NCI-H1436 treated with DMSO at 0.1 percent for 48 hours (cell line): ENCODE measurements at places on chromosomes 1 and 21.

GRCh38 chr1:200107004-200107470 lies 79.5 kb downstream of the NR5A2 start:
- no peak for DNase-seq

DNA sequence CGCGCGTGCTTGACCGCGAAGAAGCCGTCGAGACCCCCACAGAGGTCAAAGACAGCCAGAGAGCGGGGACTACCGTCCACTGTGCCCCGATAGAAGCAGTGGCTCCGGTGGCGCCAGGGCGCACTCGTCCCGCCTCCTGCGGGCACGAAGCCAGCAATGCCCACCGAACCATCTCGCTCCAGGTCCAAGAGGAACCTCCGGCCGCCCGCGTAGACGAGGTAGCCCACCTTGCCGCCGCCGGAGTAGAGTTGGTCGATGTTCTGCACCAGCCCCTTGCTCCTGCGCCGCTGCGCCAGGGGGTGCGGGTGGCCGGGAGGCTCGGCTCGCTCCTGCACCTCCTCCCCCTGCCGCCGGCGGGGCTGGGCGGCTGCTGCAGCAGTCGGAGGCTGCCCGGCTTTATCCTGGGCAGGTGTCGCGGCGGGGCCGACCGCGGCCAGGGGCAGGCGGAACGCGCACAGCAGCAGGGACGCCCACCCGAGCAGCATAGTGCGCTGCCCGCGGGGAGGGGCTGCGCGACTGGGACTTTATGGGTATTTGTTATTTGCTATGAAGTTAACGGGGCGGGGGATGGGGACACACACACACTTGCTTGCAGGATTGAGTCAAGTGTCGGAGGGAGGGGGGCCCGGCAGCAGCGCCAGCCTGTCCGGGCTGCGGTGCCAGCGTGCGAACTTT lies 844 bp downstream of the ADAMTS5 start:
- no peak for DNase-seq

- no peak for DNase-seq
Measured at GRCh38 chr1:81717230-81717629, 83.5 kb upstream of the ADGRL2 start.

DNA sequence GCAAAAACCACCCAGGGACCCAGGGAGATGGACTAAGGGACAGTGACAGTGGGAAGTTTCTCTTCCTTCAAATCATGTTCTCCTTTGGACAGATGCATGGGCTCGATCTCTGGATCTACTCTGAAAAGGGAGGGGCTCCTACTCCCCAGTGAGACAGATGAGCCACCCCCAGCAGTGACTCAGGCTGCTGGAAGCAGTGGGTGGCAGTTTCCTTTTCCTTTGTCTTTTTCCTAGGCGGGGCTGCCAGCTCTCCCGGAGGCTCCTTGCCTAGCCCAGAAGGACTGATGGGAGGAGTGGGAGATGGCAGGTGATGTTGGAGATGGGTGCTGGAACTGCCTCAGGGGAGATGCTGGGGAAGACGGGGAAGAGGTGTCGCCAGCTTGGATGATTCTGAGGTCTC lies 41.0 kb upstream of the IGSF21 start:
- no peak for DNase-seq

DNA sequence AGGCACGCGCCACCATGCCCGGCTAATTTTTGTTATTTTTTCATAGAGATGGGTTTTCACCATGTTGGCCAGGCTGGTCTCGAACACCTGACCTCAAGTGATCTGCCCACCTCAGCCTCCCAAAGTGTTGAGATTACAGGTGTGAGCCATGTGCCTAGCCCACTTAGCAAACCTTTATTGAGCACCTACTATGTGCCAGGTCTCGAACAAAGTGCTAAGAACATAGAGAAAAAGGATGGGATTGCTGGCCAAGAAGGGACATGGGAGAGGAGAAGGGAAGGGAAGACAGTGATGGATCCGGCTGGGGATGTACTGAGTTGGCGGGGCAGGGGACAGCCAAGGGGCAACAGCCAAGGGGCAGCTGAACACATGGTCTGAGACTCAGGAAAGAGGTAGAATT lies 55.6 kb upstream of the RPL11 start:
- no peak for DNase-seq

- no peak for DNase-seq
Measured at GRCh38 chr1:186780076-186780475, 48.7 kb upstream of the PLA2G4A start.

DNA sequence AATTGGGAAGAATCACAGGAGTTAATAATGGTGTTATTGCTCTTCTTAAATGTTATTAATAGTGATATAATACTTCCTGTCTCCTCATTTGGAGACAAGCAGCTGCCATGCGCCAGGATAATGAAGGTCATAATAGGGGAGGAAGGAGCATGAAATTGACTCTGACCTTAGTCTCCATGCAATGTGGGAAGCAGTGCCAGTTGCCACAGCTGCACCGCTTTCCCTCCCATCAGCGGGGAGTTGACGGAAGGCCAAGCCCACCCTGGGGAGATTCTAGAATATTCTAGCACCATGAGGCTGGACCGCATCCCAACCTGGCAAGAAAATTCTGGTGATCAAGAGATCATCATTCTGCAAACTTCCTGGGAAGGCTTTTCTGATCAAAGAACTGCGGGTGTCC lies 11.0 kb upstream of the OLIG1 start:
- DNase-seq, result no peak

- no peak for DNase-seq
Measured at GRCh38 chr1:180184041-180184440, 29.4 kb downstream of the QSOX1 start.

DNA sequence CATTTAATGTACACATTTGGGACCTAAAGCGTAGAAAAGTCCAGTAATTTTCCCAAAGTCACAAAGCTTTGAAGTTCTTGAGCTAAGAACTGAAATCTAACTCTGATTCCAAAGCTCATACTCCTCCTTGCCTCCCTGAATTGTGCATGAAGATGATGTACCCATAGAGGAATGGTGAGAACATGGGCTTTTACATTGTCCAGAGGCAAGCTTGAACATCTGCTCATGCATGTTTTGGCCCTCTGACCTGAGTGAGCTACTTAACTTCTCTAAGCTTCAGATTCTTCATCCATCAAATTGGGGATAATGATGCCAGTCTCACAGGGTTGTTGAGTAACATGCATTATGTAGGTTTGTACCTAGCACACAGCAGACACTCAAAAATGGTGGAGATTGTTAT lies 258.4 kb upstream of the HOOK1 start:
- DNase-seq, result no peak

DNA sequence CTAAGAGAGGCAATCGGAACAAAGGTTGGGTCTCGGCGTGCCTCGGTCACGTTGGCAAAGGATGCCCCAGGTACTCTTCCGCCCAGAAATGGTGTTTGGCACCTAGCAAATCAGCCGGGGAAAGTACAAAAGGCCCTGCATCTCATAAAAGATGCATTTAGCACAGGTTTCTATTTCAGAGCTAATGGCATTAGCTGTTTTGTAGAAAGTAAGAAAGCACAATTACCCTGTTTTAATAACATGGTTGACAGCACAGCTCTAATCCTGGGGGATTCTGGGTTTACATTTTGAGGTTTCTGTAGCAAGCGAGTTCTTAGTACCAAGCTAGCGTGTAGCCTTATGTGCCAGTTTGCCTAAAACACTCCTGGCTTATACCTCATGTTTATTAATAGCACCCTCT lies 178.5 kb downstream of the PRDM2 start:
- no peak for DNase-seq

DNA sequence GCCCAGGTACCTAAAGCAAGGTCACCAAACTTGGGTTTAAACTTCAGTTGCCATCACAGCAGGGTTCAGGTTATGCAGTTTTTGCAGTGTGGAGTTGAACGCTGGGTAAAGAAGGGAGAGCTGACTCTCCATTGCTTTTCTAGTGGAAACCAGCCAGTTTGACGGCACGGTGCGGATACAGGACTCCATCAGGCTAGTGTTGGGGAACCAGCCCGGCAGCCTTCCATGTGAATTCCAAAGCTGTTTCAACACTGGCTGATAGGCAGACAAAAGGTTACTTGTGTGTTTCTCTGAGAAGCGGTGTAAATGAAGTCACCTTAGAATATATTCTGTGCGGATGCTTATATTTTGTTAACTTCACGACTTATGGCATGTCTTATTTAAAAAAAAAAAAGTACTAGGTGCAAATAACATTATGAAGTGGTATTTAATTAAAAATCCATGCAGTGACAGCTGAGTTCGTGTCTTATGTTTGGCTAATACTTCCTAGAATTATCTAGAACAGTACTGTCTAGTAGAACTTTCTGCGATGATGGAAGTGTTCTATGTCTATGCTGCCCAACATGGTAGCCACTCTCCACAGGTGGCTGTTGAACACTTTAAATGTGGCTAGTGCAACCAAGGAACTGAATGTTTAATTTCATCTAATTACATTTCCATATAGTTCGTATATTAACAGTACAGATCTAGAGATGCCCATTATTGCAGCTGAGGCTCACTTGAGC lies 29.9 kb upstream of the RCAN3 start:
- DNase-seq, result no peak

DNA sequence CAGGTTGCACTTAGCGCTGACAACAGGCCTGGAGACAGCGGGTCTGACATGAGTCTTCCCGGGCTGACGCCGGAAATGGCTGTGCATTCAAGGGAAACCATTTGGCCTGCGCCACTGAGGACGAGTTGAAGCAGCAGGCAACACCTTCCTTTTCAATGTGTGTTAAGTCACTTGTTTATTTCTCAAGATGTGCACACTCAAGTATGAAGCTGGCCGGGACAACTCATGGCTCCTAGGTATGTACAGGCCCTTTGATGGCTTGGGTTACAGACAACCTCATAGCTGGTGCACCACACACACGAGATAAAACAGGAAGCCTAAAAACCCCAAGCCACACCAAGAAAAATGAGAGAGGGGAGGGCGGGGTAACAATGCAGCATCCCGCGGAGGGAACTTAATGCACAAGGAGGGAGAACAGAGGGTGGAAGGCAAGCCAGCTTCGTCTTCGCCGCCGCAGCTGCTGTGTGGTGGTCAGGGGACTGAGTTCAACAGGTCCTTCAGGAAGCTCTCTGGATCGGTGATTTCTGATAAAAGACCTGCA lies 118.0 kb upstream of the IFFO2 start:
- no peak for DNase-seq

GRCh38 chr1:180854456-180854855 lies 58.2 kb upstream of the KIAA1614 start:
- no peak for DNase-seq

- no peak for DNase-seq
Measured at GRCh38 chr1:173249349-173249748, 42.2 kb upstream of the TNFSF4 start.

DNA sequence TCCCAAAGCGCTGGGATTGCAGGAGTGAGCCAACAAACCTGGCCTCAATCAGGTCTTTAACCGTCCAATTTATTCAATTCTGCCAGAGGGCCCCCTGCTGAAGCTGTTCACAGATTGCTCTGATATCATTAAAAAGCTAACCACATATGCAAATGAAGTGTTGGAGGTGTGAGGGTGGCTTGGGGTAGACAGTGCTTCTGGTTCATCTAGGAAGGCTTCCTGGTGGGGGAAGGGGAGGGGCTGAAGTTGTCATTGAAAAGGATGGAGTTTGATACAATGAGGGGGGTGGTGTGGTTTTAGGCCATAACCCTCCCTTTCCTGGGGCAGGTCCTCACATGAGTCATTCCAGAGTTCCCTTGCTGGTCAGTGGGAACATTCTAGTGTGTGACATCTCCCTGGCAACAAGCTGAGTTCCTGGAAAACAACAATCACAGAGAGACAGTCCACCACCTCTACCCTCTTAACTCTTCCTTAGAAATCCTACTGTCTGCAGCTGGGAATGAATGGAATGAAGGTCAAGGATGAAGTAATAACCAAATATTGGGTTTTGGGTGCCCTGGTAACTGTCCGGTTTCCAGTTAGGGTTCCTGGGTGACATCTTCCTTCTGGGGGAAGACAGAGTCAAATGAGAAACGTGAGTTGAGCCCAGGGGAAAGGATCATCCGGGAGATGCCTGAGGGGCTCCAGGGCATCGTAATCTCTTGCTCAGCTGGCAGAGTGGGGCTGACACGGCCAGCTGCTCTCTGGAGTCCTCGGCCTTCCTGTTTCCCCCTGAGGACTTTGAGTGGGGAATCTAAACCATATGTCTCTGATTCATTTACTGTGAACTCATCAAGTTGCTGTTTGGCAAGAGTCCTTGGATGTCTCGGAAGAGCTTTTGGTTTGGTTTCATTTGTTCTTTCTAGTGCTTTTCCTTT lies 32.2 kb downstream of the BATF3 start:
- DNase-seq, result no peak

DNA sequence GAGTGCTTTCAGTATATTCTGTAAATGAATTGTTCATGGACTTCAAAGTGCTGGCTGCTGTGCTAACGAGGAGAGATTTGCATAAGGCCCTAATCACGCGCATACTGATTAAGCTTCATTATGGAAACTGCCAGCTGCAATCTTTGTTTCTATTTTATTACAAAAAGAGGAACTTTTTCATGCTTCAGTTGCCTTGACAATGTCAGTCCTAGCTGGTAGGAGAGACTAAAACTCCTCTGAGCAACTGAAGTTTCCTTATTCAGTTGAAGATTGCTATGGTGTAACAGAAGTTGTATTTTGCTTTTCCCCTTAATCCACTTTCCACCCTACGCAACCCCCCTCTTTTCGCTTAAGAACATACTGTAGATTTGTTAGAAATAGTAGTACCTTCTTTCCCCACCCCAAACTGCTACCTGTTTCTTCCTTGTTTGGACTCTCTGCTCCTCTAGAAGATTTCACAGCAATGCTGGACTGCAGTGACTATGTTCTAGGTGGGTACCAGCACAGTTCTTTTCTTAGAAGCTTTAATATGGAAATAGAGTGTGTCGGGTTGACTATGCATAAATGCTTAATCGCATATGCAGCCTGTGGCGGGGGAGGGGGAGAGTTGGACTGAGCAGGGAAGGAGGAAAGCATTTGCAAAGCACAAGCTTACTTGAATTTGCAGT lies 108.3 kb downstream of the POU2F1 start:
- DNase-seq, result no peak

- DNase-seq, result no peak
Measured at GRCh38 chr1:243447844-243448243, 192.0 kb downstream of the SDCCAG8 start.

- DNase-seq, result no peak
Measured at GRCh38 chr1:200075522-200075921, 48.0 kb downstream of the NR5A2 start.

- DNase-seq, result no peak
Measured at GRCh38 chr1:205128050-205128449, 6.3 kb upstream of the RBBP5 start.

DNA sequence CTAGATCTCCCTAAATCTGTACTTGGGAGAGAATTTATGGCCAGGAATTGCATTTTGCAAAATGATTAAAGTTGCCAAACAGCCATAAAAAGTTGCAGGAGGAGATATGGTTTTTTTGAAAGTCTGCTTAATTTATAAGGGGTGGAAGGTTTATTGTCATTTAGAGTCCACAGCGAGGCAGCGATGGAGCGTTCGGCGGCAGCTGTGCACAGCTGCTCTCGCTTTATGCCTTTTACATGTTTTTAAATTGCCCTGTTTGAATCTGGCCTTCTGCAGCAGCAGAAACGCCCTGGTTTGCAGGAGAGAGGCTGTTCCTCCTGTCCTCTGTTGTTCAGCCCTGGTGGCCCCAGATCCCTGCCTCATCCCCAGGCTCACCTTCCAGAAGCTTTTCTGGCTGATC lies 144.9 kb upstream of the POU3F1 start:
- no peak for DNase-seq

- no peak for DNase-seq
Measured at GRCh38 chr1:199851439-199852140, 175.9 kb upstream of the NR5A2 start.
